Activated CD4-positive, alpha-beta T cell treated with anti-CD3 and anti-CD28 coated beads, Interleukin-2, amount 10 ng/mL, durations not matched to agents 24 days and 14 days (primary cell): ENCODE measurements at places on chromosomes 13 and 19.

- peak overlapping the region; percentile 67 for H3K27ac ChIP-seq
- DNase-seq: peak; percentile 73
- no peaks in the 10 kb centered on the region for H3K27me3 ChIP-seq
- peak overlapping the region; percentile 11 for H3K4me3 ChIP-seq
Observed at GRCh38 chr13:51523082-51523518, 61.2 kb upstream of the WDFY2 start.

- no peak for DNase-seq
- no peak overlapping the region for H3K27ac ChIP-seq
- H3K4me1 ChIP-seq: peaks cover 2% of the 10 kb centered on the region
- no peak overlapping the region for H3K4me3 ChIP-seq
Observed at GRCh38 chr19:1229056-1229923, 8.5 kb downstream of the CBARP start.

- H3K4me3 ChIP-seq: no peak overlapping the region
- H3K36me3 ChIP-seq: no peaks in the 10 kb centered on the region
- H3K27me3 ChIP-seq: peaks cover 6% of the 10 kb centered on the region
- no peak for DNase-seq
- no peaks in the 10 kb centered on the region for H3K4me1 ChIP-seq
- no peak overlapping the region for H3K27ac ChIP-seq
Observed at GRCh38 chr13:110756219-110756631, 42.7 kb downstream of the ING1 start.

DNA sequence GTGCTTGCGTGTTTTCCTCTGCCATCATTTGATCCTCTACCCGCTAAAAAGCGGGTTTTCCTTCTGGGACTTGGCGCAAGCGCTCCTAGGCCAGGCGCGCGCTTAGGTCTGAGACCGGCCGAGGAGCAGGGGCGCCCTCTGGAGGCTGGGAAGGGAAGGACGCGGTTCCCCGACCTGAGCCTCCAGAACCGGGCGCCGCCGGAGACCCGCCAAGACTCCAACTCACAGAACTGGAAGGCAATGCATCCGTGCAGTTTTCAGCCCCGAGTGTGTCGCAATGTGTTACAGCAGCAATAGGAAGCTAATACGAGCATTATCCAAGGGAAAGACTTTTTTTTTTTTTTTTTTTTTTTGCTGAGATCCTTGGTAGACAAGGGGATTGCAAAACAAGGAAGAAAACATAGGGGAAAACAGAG, 190.9 kb downstream of the COL4A1 start:
- H3K36me3 ChIP-seq: no peaks in the 10 kb centered on the region
- no peak overlapping the region for H3K4me3 ChIP-seq
- peak; percentile 85 for DNase-seq
- H3K27ac ChIP-seq: no peak overlapping the region
- peaks cover 22% of the 10 kb centered on the region for H3K27me3 ChIP-seq
- no peaks in the 10 kb centered on the region for H3K4me1 ChIP-seq

DNA sequence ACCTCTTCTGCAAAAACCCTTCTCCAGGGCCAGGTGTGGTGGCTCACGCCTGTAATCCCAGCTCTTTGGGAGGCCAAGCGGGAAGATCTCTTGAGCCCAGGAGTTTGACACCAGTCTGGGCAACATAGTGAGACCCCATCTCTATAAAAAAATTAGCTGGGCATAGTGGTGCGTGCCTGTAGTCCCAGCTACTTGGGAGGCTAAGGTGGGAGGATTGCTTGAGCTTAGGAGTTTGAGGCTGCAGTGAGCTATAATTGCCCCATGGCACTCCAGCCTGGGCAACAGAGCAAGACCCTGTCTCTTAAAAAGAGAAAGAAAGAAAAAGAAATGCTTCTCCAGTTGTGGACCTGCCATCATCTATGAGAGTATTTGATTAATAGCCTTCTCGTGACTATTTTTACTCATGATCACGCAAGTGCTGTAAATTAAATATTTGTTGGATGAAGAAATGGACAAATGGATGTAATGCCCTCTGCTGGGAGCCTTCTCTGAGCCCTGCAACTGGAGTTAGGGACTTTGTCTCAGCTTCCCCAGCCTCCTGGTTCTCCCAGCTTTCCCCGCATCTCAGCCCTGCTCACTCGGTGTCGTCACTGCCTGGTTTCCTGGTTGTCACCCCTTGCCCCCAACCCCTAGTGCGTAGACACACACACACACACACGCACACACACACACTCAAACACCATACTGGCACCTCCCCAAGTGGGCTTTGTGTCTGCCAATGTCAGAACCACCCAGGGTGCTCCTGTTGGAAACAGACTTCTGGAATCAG, 12.2 kb downstream of the WIZ start:
- H3K4me1 ChIP-seq: peaks cover 12% of the 10 kb centered on the region
- peaks cover 6% of the 10 kb centered on the region for H3K36me3 ChIP-seq
- H3K27ac ChIP-seq: no peak overlapping the region
- H3K4me3 ChIP-seq: no peak overlapping the region

DNA sequence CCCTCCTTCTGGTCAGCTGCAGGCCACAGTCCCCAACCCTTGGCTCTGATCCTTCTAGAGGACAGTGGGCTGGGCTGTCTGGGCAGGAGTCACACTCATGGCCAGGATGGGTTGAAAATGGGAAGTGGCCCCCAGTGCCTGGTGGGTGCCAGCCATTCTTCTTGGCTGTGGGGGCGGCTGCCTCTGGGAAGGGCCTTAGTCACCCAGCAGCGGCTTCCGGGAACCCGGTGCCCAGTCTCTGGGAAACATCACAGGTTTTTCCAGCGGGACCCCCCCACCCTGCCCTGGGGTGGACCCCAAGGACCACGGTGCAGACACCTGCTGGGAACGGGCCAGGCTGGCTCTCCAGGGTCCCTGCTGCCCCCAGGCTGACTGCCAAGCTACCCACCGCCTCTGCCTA, 27.3 kb upstream of the SLC7A10 start:
- H3K27me3 ChIP-seq: no peaks in the 10 kb centered on the region
- no peaks in the 10 kb centered on the region for H3K4me1 ChIP-seq
- no peaks in the 10 kb centered on the region for H3K36me3 ChIP-seq
- DNase-seq: no peak
- no peak overlapping the region for H3K4me3 ChIP-seq

- H3K27ac ChIP-seq: no peak overlapping the region
- no peaks in the 10 kb centered on the region for H3K4me1 ChIP-seq
- H3K36me3 ChIP-seq: no peaks in the 10 kb centered on the region
- DNase-seq: no peak
- H3K4me3 ChIP-seq: no peak overlapping the region
Observed at GRCh38 chr13:52924289-52925148, 76.1 kb upstream of the PCDH8 start.

GRCh38 chr19:6718111-6718740, 2.2 kb downstream of the C3 start:
- no peaks in the 10 kb centered on the region for H3K36me3 ChIP-seq
- no peak overlapping the region for H3K4me3 ChIP-seq
- H3K27ac ChIP-seq: no peak overlapping the region

- H3K27ac ChIP-seq: no peak overlapping the region
- no peaks in the 10 kb centered on the region for H3K27me3 ChIP-seq
- no peaks in the 10 kb centered on the region for H3K4me1 ChIP-seq
- H3K36me3 ChIP-seq: no peaks in the 10 kb centered on the region
- DNase-seq: no peak
Observed at GRCh38 chr13:71789693-71790329, 77.2 kb downstream of the DACH1 start.

- no peaks in the 10 kb centered on the region for H3K36me3 ChIP-seq
- no peaks in the 10 kb centered on the region for H3K27me3 ChIP-seq
- DNase-seq: no peak
- no peak overlapping the region for H3K27ac ChIP-seq
- no peak overlapping the region for H3K4me3 ChIP-seq
Observed at GRCh38 chr13:37534181-37534580, 64.4 kb downstream of the POSTN start.

- peaks cover 40% of the 10 kb centered on the region for H3K36me3 ChIP-seq
- no peaks in the 10 kb centered on the region for H3K27me3 ChIP-seq
- peaks cover 48% of the 10 kb centered on the region for H3K4me1 ChIP-seq
- H3K27ac ChIP-seq: peak overlapping the region; percentile 85
Observed at GRCh38 chr13:114068656-114069318, 63.6 kb downstream of the RASA3 start.

DNA sequence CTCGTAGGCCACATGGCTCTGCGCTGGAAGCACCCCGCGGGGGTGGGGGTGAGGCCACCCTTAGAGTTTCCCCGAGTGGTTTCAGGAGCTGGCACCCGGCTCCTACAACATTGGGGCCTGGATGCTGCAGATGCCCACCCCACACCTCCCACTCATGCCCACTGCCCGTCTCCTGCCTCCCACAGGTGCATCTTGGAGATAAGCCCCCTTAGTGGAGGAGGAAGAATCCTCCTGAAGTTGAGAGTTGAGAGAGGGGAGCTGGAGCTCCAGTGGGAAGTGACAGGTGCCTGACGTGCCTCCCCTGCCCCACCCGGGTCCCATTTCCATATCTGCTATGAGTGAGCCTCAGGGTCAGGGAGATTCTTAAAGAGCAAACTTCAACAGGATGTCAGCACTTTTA, 341.3 kb downstream of the TEX29 start:
- no peaks in the 10 kb centered on the region for H3K36me3 ChIP-seq
- H3K4me1 ChIP-seq: no peaks in the 10 kb centered on the region
- no peak overlapping the region for H3K4me3 ChIP-seq
- no peak overlapping the region for H3K27ac ChIP-seq
- H3K27me3 ChIP-seq: no peaks in the 10 kb centered on the region

DNA sequence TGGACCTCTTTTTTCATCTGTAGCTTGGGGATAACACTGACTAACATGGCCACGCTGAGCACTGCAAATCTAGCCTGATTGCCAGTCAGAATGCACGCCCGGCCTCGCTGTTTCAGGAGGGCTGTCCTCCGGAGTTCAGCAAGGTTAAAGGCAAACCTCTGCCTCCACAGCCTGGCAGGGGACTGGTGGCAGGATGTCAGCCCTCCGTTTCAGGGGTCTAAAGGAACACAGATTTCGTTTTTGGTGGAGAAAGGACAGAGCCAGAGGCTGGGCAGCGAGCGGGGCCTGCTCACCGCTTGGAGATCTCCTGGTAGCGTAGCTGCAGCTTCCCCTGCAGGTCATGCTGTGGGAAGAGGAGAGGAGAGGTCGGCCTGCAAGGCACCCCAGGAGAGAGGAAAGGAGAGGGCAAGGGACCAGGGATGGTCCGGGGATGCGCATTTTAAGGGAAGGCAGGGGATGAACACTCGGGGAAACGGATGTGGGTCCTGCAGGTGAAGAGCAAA, 560 bp downstream of the NDUFA7 start:
- peaks cover 40% of the 10 kb centered on the region for H3K36me3 ChIP-seq
- H3K27ac ChIP-seq: peak overlapping the region; percentile 99
- no peaks in the 10 kb centered on the region for H3K27me3 ChIP-seq
- peak overlapping the region; percentile 100 for H3K4me3 ChIP-seq
- no peak for DNase-seq
- peaks cover 21% of the 10 kb centered on the region for H3K4me1 ChIP-seq

GRCh38 chr19:13788991-13789390, 6.3 kb upstream of the ZSWIM4 start:
- no peaks in the 10 kb centered on the region for H3K36me3 ChIP-seq
- DNase-seq: peak; percentile 80
- H3K4me3 ChIP-seq: peak overlapping the region; percentile 49
- peaks cover 22% of the 10 kb centered on the region for H3K4me1 ChIP-seq
- no peaks in the 10 kb centered on the region for H3K27me3 ChIP-seq

DNA sequence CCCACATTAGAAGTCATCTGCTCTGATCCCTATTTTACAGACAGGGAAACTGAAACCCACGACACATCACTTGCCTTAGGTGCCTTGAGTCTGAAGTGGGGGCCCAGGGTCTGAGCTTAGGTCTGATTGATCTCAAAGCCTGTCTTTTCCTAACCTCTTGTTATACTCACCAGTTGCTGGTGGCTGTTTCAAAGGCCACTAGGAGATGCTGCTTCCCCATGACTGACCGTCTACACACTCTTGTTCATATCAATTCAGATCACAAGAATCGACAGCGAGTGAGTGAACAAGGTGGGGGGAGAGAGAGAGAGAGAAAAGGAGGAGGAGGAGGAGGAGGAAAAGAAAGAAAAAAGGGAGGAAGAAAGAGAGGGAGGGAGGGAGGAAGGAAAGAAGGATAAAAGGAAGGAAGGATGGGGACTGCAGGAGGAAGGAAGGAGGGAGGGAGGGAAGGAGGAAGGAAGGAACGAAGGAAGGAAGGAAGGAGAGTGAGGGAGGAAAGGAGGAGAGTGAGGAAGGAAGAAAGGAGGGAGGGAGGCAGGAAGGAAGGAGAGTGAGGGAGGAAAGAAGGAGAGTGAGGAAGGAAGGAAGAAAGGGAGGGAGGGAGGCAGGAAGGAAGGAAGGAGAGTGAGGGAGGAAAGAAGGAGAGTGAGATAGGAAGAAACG, 3.3 kb downstream of the OR10H1 start:
- peaks cover 25% of the 10 kb centered on the region for H3K27me3 ChIP-seq
- no peaks in the 10 kb centered on the region for H3K4me1 ChIP-seq
- no peak overlapping the region for H3K4me3 ChIP-seq

GRCh38 chr19:41849067-41849466, 4.2 kb downstream of the DMRTC2 start:
- peaks cover 31% of the 10 kb centered on the region for H3K27me3 ChIP-seq
- no peak overlapping the region for H3K27ac ChIP-seq

DNA sequence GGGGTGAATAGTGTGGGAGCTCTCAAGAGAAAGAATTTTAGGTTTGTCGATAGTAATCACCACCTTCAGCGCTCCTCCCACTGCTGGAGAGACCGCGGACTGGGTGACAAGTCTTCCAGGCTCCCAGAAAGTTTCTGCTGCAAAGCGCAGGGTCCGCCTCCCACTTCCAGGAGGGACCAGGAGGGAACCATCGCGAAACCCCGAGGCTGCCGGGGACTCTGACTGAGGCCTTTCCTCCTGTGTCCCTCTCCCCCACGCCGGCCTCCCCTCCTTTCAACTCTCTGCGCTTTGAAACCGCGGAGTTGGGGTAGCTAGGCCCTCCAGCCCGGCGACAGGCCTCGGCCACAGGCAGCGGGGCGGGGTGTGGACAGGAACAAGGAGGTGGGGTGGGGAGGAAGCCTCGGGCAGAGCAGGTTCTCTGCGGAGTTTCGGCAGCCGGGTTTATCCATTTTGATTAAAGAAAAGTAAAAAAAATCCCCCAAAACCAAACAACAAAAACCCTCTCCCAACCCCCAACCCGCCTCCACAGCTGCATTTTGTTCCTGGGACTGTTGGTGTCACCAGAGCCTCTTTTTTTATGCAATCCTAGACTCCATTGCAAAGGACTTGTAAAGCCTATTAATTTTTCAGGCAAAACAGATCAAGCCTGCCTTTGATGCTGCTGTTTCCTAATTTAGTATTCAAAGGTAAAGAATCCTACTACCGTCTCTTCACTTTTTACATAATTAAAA, 157.2 kb downstream of the TM9SF2 start:
- DNase-seq: peak; percentile 86
- peaks cover 21% of the 10 kb centered on the region for H3K27me3 ChIP-seq
- H3K4me1 ChIP-seq: peaks cover 35% of the 10 kb centered on the region
- H3K4me3 ChIP-seq: peak overlapping the region; percentile 75
- peak overlapping the region; percentile 68 for H3K27ac ChIP-seq

- no peak for DNase-seq
- peaks cover 3% of the 10 kb centered on the region for H3K27me3 ChIP-seq
- H3K4me1 ChIP-seq: peaks cover 17% of the 10 kb centered on the region
- H3K36me3 ChIP-seq: peaks cover 2% of the 10 kb centered on the region
- no peak overlapping the region for H3K4me3 ChIP-seq
- H3K27ac ChIP-seq: no peak overlapping the region
Observed at GRCh38 chr13:48831248-48831647, 144.5 kb upstream of the FNDC3A start.

- no peak overlapping the region for H3K27ac ChIP-seq
- no peak for DNase-seq
- H3K4me3 ChIP-seq: no peak overlapping the region
- H3K4me1 ChIP-seq: no peaks in the 10 kb centered on the region
- H3K36me3 ChIP-seq: peaks cover 2% of the 10 kb centered on the region
Observed at GRCh38 chr19:50198431-50199258, 4.8 kb upstream of the MYH14 start.

GRCh38 chr13:36965767-36966166, 33.4 kb downstream of the ALG5 start:
- H3K27me3 ChIP-seq: no peaks in the 10 kb centered on the region
- H3K27ac ChIP-seq: peak overlapping the region; percentile 75
- peaks cover 47% of the 10 kb centered on the region for H3K36me3 ChIP-seq
- H3K4me1 ChIP-seq: peaks cover 8% of the 10 kb centered on the region
- no peak overlapping the region for H3K4me3 ChIP-seq
- peak; percentile 52 for DNase-seq
